ENCODE measurements at places on chromosomes 3 and 15.

- DNase-seq, result no peak
These were observed 298.3 kb downstream of the ZBTB20 start for GRCh38 chr3:114848643-114849350.

DNA sequence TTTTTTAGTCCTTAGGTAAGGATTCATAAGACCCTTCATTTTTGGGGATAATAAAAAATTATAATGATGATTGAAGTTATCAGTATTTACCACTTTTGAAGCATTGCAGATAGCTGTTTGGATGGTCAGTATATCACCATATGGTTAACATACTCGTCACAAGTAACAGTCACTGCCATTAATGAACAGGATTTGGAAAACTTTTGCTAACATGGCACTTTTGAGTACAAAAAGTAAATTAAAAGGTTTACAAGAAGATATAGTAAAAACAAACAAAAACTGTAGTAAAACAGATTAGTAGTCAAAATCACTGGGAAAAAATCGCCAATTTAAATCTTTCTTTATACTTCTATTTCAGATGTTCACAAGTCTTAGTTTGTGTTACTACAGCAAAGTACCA, 37.8 kb upstream of the ST3GAL6 start:
- no peak for DNase-seq

GRCh38 chr3:117277816-117278215, 568.2 kb downstream of the TUSC7 start:
- DNase-seq, result no peak

DNA sequence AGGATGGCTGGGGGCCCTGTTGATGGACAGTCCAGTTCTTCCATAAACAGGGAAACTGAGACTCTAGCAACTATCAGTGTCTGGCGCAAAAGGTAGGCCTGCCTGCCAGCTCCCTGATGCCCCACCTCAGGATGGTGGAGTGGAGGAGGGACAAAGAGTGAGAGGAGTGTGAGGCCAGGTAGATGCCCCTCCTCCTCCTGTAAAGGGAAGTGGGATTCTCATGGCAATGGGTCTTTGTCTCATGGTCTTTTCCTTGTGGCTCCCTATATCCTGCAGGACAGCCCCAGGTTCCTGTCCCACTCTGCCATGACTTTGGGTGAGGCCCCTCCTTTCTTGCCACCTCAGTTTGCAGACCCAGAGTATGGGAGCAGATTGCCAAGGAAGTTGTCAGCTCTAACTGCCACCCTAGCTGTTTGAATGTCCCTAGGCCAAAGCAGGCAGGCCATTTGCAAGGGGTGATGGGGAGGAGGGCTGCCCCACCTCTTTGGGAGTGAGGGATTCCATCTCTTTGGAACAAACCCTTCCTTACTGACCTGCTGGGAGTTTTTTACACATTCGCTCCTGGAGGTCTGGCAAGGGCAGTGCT, 2.8 kb upstream of the DNAH1 start:
- no peak for DNase-seq

GRCh38 chr15:84817466-84818081, 418 bp downstream of the ALPK3 start:
- DNase-seq, result no peak

- DNase-seq, result no peak
These were observed 45.6 kb downstream of the OIP5 start for GRCh38 chr15:41286665-41287333.

GRCh38 chr3:102091358-102091757, 242.0 kb downstream of the NFKBIZ start:
- DNase-seq, result no peak

DNA sequence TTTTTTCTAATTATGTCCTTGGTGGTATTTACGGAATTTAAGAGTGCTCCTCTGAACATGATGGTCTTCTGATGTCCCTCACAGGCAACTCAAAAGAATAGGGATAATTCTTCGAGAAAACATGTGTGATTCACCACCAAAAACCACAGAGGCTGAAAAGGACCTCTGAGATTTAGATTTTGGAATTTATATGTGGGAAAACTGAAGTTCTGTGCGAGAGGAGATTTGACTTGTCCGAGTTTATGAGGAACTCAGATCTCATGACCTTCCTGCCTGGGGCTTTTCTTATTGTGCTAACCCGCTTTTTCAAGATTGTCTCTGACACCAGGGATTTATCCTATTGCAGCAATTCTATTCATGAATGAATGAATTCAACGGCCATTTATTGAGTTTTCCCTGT, 142.4 kb downstream of the FAM43A start:
- DNase-seq, result no peak

GRCh38 chr3:161452179-161452578, 44.4 kb upstream of the OTOL1 start:
- DNase-seq, result no peak

All from activated T-helper 1 cell treated with Interleukin-2 at 50 U/mL for 16 hours (primary cell).